ENCODE measurements at places on chromosomes 3 and 15.

- peak; percentile 25 for DNase-seq
Measured at GRCh38 chr15:73959012-73959581, 32.8 kb downstream of the LOXL1 start.

- no peak for DNase-seq
Measured at GRCh38 chr3:87568331-87568730, 291.9 kb upstream of the POU1F1 start.

DNA sequence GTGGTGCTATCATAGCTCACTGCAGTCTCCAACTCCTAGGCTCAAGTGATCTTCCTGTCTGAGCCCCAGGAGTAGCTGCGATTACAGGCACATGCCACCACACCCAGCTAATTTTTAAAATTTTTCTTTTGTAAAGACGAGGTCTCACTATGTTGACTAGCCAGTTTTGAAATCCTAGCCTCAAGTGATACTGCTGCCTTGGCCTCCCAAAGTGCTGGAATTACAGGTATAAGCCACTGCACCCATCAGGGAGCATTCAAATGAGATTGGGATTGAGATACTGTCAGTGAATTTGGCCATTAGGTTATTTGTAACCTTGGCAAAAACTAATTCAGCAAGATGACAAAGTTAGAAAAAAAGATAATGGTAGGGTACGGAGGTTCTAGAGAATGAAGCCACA is 21.7 kb downstream of the EDC3 start:
- no peak for DNase-seq

DNA sequence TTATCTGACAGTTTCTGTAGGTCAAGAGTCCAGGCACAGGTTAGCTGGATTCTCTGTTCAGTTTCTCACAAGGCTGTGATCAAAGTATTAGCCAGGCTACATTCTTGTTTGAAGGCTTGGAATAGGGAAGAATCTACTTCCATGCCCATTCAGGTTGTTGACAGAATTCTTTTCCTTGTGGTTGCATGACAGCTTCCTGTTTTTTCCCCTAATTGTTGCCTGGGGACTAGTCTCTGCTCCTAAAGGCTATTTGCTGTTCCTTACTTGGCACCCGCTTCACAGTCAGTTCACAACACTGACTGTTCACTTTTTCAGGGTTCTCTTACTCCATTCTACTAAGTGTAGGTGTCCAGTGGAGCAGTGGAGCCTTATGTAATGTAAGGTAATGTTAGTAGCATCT is 115.4 kb upstream of the GBE1 start:
- DNase-seq, result no peak

- DNase-seq, result no peak
Measured at GRCh38 chr3:148951599-148952361, 39.6 kb upstream of the GYG1 start.

- DNase-seq, result no peak
Measured at GRCh38 chr3:191557322-191557721, 96.4 kb downstream of the PYDC2 start.

GRCh38 chr15:99424978-99425656 is 140.7 kb upstream of the MEF2A start:
- no peak for DNase-seq

DNA sequence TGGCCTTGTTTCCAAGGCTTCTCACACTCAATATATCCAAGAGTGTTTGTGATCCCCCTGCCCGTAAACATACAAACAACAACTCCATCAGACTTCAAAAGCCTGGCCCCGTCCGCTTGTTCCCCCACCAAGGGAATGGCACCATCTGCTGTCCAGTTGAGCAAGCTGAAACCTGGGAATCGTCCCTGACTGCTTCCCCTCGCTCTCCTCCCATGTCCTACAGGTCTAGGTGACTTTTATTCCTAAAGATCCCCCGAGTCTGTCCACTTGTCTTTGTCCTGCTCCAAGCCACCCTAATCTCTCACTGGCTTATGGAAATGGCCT is 27.9 kb upstream of the FAM174B start:
- no peak for DNase-seq

DNA sequence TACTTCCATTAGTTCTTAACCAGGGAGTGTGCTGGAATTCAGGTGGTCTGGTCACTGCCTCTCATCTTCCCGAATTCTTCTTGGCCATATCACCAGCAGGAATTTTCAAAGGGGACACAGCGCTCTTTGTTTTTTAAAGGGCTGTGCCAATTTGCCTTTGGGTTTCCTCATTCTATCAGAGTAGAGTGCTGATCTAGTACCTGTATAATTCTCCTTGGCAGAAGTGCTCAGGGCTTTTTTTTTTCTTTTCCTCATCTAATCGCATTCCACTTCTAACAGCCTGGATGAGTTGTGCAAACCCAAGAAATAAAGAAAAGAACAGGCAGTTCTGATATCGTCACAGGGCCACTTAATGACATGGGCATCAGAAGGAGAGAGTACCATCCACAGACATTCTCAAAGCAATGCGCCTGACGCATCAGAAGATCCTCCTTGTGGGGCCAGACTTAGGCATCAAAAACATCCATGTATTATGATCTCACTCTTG is 121.0 kb downstream of the ASB7 start:
- DNase-seq, result no peak

GRCh38 chr3:141083836-141084649 is 32.9 kb downstream of the SPSB4 start:
- DNase-seq, result no peak

GRCh38 chr15:71888797-71889196 is 78.4 kb downstream of the NR2E3 start:
- DNase-seq, result no peak

DNA sequence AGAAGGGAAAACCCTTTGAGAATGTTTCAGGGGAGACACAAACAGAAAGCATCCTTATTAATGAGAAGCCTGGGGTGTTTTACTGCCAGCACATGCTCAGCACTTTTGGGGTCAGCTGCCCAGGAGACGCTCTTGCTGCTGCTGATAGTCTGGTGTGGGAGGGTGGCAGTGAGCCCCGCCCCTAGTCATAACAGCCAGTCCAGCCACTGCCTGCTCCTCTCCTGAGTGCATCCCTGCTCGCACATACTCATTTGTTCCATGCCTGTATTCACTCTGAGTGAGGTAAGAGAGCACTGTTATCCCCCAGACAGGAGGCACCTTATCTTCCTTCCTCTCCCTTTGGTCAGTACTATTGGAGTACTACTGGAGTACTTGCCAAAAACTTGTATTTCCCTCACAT is 101.3 kb downstream of the ETFA start:
- no peak for DNase-seq

DNA sequence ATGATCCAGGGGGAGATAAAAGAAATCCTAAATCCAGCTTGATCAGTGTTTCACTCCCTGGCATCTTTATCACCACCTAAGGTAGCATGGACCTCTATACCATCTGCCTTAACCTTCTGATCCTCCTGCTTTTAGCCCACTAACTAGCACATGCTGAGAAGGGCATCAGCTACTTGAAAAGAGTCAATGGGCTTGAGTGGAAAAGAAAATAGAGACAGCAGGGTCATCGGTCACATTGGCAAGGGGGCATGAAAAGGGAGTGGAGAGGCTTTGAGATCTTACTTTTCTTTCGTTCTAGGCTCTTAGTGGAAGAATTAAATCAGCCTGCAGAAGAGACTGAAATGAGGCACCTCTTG is 239 bp upstream of the ZFYVE19 start:
- no peak for DNase-seq

GRCh38 chr15:31574766-31575165 is 248.1 kb downstream of the KLF13 start:
- DNase-seq, result no peak

- DNase-seq, result peak; percentile 15
Measured at GRCh38 chr3:126911162-126912026, 71.5 kb upstream of the PLXNA1 start.

GRCh38 chr15:58348095-58348812 is 83.5 kb upstream of the LIPC start:
- DNase-seq, result no peak

Measured in activated naive CD4-positive, alpha-beta T cell (primary cell).